Immature natural killer cell (primary cell): ENCODE measurements at places on chromosomes 2 and 18. TPM values are rescaled to one million over a fixed set of nuclear protein-coding genes. Genes with fewer than 3 reads are reported as not detected.
A peak's percentile ranks its signal among the peaks of the same experiment; 100 is the strongest.

DNA sequence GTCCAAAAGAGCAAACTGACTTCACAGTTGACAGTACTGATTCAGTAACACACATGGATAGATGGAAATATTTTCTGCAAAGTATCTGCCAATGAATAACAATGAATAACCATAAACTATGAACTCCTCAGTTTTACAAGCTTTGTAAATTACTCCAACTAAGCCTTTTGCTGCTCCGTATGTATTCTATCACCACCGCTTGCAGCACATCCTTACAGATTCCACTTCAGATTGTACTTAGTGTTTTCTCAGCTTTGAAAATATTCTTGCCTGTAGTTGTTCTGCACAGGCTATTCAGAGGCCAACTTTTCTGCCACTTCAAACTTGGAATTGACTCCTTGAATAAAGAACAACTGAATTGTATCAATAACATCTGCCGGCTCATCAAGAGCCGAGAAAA is 36.2 kb downstream of the TLK1 start:
- DNase-seq = no peak

DNA sequence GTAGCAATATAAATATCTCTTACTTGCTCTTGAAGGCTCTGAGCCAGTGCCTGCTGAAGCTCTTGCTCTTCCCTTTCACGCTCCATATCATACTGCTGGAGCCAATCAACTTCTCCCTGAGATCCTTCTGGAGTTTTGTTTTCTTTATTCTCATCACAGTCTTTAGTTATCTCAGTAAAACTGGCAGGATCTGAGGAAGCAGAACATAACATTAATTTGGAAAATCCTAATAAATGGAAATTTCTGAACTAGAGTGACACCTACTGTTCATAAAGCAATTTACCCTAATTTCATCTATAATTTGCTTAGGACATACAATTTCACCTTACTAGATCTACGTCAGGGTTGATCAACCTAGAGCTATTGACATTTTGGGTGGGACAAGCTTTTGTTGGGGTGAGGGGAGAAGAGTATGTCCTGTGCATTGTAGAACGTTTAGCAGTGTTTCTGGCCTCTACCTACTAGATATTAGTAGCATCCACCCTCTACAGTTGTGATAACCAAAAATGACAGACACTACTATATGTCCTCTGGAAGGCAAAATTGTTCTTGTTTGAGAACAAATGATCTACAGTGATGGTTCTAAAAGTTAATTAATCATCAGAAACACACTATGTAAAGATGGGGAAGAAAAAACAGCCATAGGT is 47.2 kb downstream of the VIL1 start:
- peak; percentile 18 for DNase-seq

DSG4 gene
- polyA plus RNA-seq = not detected

MC4R gene
- not detected for polyA plus RNA-seq

DNA sequence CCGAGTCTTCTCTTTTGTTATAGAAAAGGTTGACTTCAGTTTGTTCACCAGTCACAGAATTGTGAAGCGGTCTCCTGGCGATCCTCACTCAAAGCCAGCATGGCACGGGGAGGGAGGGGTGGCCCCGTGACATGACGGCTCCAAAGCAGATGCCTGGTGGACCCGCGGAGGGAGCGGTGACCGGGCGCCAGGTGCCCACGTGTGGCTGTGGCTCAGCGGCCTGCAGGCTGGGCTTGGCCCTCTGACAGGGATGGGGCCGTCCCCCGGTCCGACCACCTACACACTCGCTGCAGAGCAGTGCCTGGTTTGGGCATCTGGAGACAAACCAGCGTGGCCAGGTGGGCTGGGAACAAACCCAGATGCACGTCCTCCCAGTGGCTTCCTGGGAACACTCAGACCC is 129.1 kb upstream of the SNTG2 start:
- no peak for DNase-seq

DNA sequence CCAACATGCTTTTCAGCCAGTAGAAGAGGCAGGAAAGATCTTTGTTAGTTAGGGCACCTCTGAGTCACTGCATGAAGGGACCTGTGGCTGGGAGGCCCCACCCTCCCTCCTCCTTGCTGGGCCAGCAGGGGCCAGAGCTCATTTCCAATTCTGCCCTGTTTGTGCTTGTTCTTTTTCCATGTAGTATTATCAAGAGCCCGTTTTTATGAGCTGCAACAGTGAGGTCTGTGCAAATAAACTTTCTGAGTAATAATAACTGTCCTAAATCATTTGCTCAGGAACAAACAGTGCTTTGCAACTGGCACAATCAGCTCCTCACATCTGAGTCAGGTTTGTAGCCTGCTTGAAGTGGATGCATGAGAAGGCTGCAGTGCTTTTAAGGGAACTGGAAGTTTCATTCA is 128.0 kb downstream of the ARL4C start:
- peak; percentile 32 for DNase-seq

LBX2 gene
- not detected for polyA plus RNA-seq

GRCh38 chr2:175450029-175450760 is 268.7 kb upstream of the ATP5MC3 start:
- no peak for DNase-seq

GRCh38 chr2:32357318-32358110 is 691 bp downstream of the BIRC6 start:
- no peak for DNase-seq

DNA sequence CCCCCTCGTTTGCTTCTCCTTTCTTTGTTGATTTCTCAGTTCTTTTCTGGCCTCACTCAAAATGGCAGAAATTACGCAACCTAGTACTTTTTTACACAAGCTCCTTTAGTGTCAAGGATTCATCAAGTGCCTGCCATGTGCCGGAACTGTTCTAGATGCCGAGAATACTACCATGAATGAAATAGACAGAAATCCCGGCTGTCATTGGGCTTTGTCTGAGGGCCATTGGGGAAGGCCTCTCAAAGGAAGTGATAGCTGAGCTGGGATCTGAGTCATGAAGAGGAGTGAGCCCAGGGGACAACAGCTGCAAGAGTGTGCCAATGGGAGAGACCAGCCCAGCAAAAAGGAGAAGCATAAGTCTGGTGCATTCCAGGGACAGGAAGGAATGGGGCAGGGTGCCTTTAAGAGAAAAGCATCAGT is 34.3 kb upstream of the PPP1CB start:
- DNase-seq = no peak

DNA sequence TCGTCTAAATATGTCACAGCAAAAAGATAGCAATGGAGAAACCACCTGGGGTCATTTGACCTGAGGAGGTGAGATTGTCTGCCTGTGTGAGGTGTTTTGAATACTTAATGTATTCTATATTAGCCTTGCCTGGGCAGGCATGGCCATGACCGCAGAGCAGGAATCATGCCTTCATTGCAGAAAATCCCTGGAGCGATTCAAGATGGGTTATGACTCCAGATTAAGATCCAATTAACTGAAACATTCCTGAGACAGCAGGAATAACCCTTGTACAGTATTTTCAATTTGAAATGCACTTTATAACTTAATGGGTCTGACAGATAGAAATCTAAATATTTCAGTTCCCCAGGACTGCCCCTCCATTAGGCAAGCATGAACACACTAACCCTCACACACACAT is 227.3 kb upstream of the RAB6C start:
- no peak for DNase-seq

MGAT4A gene
- polyA plus RNA-seq = 155 TPM

CCL20 gene
- polyA plus RNA-seq = 1.1 TPM

DNA sequence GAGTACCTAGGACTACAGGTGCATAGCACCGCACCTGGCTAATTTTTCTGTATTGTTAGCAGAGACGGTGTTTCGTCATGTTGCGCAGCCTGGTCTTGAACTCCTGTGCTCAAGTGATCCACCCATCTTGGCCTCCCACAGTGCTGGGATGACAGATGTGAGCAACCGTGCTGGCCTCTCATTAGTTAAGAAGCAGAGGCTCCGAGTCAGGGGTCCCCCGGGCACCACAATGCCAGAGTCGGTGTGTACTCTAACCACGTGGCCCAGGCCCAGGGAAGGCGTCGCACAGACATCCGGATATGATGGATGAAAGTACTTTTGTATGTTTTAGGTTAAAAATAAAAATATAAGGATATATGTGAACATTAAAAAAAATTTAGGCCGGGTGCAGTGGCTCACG is 28.3 kb upstream of the HPCAL1 start:
- no peak for DNase-seq

DNA sequence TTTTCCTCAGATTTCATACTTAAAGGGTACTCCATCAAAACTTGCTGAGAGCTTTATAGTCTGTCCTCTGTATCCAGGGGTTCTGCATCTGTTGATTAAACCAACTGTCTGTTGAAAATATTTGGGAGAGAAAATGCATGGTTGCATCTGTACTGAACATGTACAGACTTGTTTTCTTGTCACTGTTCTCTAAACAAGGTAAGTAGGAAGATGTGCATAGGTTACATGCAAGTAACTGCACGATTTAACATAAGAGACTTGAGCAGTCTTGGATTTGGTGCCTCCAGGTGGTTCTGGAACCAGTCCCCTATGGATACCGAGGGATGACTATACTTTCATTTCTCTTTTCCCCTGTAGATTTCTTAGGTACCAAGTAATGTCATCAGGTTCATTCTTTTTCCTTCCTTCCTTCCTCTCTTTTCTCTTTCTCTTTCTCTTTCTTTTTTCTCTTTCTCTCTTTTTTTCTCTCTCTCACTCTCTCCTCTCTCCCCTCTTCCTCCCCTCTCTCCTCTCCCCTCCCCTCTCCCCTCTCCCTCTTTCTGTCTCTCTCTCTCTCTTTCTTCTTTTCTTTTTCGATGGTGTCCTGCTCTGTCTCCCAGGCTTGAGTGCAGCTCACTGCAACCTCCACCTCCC is 23.2 kb downstream of the ADNP2 start:
- DNase-seq = no peak

DNA sequence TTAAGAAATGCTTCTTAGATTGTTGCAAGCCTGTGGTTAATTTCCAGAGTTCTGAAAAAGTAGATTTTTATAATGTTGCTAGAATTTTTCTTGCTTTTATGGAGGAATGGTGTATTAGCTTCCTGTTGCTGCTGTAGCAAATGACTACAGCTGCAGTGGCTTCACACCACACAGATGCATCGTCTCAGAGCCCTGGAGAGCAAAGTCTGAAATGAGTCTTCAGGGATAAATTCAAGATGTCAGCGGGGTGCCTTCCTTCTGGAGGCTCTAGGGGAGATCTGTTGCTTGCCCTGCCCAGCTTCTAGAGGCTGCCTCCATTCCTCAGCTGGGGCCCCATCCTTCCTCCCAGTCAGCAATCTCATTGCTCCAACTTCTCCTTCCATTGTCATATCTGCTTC is 187.8 kb downstream of the ZNF516 start:
- no peak for DNase-seq

MSH6 gene
- 7.9 TPM for polyA plus RNA-seq

ATP6V1B1 gene
- not detected for polyA plus RNA-seq

DNA sequence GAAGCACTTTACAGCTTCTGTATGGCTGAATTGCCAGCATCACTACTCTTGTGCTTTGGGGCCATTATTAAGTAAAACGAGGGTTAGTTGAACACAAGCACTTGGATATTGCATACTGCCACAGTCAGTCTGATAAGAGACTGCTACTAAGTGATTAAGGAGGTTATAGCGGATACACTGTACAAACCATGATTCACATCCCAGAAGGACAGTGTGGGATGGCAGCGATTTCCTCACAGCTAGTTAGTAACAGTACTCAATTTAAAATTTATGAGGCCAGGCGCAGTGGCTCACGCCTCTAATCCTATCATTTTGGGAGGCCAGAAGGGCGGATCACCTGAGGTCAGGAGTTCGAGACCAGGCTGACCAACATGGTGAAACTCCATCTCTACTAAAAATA is 2.6 kb upstream of the BMPR2 start:
- no peak for DNase-seq

GRCh38 chr2:240333985-240334384 is 101.5 kb upstream of the GPC1 start:
- DNase-seq = no peak

DNA sequence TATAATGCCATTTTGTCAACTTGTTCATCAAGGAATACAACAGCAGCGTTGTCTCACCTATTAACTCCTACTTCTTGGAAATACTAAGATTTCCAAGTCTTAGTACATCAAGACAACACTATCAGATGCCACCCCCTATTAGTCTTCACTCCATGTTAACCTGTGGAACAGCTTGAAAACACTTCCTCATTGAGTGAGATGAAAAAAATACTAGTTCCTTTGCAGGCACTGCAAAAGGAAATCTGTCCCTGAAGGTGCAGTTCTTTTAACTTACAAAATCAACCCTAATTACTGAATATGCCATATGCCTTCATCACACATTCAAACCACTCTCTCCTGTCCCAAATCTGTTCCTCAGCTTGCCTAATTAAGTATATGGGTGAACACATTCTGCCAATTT is 4.0 kb downstream of the CWC22 start:
- DNase-seq = no peak

DNA sequence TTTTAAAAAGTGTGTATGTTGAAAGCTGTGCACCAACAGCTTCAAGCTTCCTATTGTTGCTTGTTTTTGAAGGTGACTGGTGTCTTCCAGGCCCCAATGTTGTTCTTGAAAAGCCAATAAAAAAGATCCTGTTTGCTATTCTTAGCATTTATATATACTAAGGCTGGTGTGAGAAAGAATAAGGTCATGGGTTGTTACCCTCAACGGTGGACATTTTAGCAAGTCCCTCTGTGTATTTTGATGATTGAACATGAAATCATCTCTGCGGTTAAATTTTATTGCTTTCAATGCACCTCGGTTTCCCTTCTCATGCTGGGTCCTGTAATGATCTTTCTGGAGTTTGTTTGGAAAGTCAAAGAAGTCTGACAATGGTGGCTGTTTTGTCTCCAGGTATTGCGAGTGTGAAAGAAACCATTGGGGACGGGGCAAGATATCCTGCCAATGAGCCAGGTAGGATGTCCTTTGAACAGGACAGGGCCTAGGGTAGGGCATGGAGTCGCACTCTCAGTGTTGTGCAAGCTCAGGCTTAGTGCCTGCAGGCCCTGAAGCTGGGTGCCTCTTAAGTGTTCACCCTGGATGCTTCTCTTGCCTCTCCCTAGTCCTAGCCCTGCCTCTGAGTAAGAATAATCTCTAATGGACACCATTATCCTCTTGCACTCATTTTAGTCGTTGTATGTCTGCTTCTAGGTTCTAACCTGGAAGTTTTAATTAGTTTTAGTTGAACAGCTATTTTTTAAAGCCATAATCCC is 16.0 kb upstream of the KLF7 start:
- DNase-seq = no peak

HES6 gene
- 36.5 TPM for polyA plus RNA-seq

DNA sequence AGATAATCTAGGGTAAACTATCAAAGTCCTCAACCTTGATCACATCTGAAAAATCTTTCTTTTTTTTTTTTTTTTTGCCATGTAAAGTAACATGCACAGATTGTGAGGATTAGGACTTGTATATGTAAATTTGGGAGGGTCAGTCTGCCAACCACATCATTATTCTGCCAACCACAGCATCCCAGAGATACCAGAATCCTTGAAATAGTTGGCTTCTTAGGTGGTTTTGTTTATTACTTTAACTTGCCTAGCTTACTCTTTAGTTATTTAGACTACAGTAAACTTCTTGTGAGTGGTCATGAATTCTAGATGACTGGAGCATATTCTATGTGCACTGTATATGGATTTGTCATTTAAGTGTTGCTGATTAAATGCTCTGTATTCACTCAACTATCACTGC is 242.1 kb upstream of the RBMS1 start:
- no peak for DNase-seq

- DNase-seq = no peak
Measured at GRCh38 chr2:203412546-203413331, 84.5 kb downstream of the ABI2 start.
